Colonic mucosa (tissue), 4 donors: ENCODE measurements at places on chromosomes 16 and 17. TPM values are rescaled to one million over a fixed set of nuclear protein-coding genes. Genes with fewer than 3 reads are reported as not detected.

- no peak for DNase-seq
- no peaks in the 10 kb centered on the region for H3K27me3 ChIP-seq
- H3K27ac ChIP-seq, result no peak overlapping the region
- no peak overlapping the region for H3K4me3 ChIP-seq
Observed at GRCh38 chr17:17528696-17529652, 32.8 kb upstream of the RASD1 start.

PKMYT1 gene
- 9.5 TPM for total RNA-seq

DNA sequence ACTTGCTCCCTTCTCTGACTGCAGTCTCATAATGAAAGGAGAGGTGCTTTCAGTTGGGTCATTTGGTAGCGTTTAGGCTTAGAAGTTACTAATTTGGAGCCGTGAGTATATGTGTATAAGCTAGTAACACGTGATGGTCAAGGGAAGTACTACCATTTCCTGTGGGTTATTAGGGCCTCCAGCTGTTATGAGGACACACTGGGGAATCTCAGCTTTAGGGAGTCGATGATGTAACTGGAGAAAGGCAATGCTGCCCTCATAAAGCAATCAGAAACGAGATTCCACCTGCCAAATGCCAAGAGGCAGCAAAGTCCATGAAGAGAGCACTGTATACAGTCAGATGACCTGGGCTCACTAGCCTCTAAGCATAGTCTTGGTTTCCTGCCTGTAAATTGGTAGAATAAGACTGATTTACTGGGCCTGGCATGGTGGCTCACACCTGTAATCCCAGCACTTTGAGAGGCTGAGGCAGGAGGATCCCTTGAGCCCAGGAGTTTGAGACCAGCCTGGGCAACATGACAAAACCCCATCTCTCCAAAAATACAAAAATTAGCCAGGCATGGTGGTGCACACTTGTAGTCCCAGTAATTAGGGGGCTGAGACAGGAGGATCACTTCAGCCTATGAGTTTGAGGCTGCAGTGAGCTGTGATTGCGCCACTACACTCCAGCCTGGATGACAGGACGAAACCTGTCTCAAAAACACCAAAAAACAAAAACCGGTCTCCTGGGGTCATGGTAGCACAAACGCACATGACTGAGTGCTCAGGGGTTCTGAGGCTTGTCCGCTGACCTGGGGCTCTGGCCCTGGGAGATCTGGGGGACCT is 53.0 kb downstream of the SF3B3 start:
- peak; percentile 31 for DNase-seq
- peaks cover 14% of the 10 kb centered on the region for H3K36me3 ChIP-seq
- no peak overlapping the region for H3K27ac ChIP-seq
- no peak overlapping the region for H3K4me3 ChIP-seq
- H3K4me1 ChIP-seq, result peaks cover 8% of the 10 kb centered on the region

GRCh38 chr17:51164911-51165679 is 1.1 kb upstream of the NME2 start:
- peak overlapping the region; percentile 61 for H3K4me3 ChIP-seq
- H3K4me1 ChIP-seq, result no peaks in the 10 kb centered on the region

GAS2L2 gene
- not detected for total RNA-seq

GRCh38 chr17:77256710-77257109 is 115.9 kb downstream of the SEC14L1 start:
- no peak for DNase-seq
- H3K4me3 ChIP-seq, result no peak overlapping the region
- H3K4me1 ChIP-seq, result no peaks in the 10 kb centered on the region
- H3K36me3 ChIP-seq, result no peaks in the 10 kb centered on the region

CHST4 gene
- total RNA-seq, result 0.44 TPM

DNA sequence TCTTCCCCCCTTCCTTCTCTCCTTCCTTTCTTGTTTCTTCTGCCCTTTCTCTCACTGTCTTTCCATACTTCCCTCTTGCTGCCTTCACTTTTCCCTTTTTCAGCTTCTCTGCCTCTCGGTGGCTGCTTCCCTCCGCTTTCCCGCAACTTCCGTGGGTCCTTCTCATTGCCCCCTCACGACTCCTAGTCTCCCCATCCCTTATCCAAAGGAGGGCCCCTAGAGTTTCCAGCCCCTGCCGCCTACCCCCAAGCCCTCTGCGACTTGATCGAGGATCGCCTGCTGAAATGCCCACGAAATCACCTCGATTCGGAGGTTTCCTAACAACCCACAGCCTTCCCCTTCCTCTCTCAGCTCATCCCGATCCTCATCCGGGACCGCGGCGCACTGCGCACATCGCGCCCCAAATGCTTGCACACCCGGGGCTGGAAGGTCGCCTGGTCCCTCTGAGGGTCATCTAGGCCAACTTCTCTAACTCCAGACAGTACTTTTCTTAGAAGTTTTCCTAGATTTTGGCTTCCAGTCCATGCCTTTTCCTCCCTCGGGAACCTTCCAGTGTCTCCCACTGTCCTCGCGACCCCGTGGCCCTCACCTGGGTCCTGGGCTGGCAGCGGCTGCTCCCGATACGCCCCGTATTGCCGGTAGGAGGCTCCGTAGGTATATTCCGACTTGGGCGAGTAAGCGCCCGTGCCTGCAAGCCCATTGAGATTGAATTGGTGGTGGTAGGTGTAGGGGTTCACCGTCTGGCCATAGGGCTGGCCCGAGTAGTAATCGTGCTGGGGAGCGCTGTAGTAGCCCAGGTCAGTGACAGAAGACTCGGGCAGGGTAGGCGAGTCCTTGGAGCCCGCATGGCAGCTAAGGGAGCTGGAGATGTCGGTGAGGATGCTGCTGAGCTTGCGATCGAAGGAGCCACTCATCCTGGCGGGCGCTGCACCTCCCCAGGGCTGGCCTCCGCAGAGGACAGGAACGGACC is 654 bp downstream of the DLX3 start:
- no peak overlapping the region for H3K27ac ChIP-seq
- no peak for DNase-seq
- H3K27me3 ChIP-seq, result peaks cover 76% of the 10 kb centered on the region
- peaks cover 11% of the 10 kb centered on the region for H3K4me1 ChIP-seq

GRCh38 chr16:85717393-85718152 is 28.8 kb upstream of the GINS2 start:
- H3K4me1 ChIP-seq, result no peaks in the 10 kb centered on the region
- H3K36me3 ChIP-seq, result no peaks in the 10 kb centered on the region
- H3K4me3 ChIP-seq, result no peak overlapping the region
- no peak overlapping the region for H3K27ac ChIP-seq
- no peaks in the 10 kb centered on the region for H3K27me3 ChIP-seq
- peak; percentile 81 for DNase-seq

DNA sequence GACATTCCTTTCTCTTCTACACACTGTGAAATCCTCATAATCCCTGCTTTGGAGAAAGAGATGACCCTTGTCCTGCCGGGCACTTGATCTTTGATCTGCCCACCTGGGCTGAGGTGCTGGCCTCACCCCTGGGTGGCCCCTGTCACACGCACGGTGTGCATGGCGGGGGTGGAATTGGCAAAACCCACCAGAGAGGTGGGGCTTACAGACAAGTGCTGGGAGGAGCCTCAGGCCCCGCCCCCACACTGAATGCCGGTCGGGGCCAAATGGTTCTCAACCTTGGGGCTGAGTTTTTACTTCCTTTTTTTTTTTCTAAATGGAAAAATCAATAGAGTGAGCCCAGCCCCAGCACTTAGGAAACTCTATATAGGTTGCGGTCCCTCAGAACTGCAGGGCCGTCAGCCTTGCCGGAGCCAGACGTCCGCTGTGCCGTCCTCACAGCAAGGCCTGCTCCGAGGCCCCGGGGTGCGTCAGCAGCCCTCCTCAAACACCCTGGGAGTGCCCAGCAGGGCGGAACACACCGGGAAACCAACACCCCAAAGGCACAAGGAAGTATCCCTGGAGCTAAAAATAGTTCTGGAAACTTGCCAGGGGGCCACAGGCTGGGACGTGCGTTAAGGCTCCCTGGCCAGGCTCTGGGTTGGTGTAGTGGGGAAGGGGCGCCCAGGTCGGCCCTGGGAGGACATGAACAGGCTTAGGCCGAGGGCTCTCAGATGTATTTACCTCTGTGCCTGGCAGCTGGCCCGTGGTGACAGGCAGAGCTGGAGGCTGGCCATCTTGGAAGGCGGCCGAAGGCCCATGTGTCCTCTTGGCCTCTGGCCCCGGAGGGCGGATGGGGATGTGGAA is 11.0 kb downstream of the GPRC5C start:
- H3K27ac ChIP-seq, result peak overlapping the region; percentile 93
- DNase-seq, result peak; percentile 94
- no peaks in the 10 kb centered on the region for H3K27me3 ChIP-seq
- H3K36me3 ChIP-seq, result no peaks in the 10 kb centered on the region
- no peak overlapping the region for H3K4me3 ChIP-seq

DNA sequence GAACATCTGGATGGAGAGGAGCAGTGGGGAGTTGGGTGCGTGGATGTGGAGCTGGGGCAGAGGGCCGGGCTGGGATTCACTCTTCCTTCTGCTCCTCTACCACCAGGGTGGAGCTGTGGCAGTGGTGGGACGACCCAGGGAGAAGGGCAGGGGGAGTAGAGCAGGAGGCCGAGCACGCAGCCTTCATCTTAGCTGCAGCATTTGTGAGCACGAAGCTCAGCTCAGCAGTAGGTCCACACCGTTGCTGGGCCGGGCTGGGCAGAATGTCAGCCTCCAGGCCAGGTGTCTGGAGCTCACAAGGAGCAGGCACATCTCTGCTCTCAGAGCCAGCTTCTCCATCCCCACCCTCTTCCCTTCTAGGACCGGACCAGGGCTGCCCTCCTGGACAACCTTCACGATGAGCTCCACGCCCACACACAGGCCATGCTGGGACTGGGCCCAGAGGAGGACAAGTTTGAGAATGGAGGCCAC is 55.7 kb downstream of the OR1D5 start:
- H3K27me3 ChIP-seq, result no peaks in the 10 kb centered on the region
- DNase-seq, result no peak
- H3K4me1 ChIP-seq, result peaks cover 14% of the 10 kb centered on the region
- H3K27ac ChIP-seq, result no peak overlapping the region
- H3K4me3 ChIP-seq, result no peak overlapping the region
- H3K36me3 ChIP-seq, result no peaks in the 10 kb centered on the region

ASPHD1 gene
- total RNA-seq, result 3.9 TPM

GRCh38 chr17:75771334-75772281 is 6.6 kb upstream of the GALK1 start:
- H3K27ac ChIP-seq, result no peak overlapping the region
- H3K27me3 ChIP-seq, result no peaks in the 10 kb centered on the region
- H3K4me3 ChIP-seq, result no peak overlapping the region
- H3K4me1 ChIP-seq, result peaks cover 14% of the 10 kb centered on the region

KRTAP16-1 gene
- not detected for total RNA-seq

DNA sequence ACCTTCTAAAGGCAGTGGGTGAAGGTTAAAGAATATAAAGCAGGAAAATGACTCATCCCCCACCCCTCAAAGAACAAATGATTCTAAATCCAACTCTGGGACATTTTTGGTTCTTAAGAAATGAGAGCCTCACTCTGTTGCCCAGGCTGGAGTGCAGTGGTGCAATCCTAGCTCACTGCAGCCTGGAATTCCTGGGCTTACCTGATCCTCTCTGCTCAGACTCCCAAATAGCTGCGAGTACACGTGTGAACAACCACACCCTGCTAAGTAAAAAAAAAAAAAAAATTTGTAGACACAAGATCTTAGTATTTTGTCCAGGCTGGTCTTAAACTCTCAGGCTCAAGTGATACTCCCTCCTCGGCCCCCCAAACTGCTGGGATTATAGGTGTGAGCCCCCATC is 298.8 kb upstream of the MAF start:
- peaks cover 5% of the 10 kb centered on the region for H3K4me1 ChIP-seq
- no peak for DNase-seq
- H3K4me3 ChIP-seq, result no peak overlapping the region
- no peaks in the 10 kb centered on the region for H3K27me3 ChIP-seq
- no peaks in the 10 kb centered on the region for H3K36me3 ChIP-seq
- H3K27ac ChIP-seq, result no peak overlapping the region

DNA sequence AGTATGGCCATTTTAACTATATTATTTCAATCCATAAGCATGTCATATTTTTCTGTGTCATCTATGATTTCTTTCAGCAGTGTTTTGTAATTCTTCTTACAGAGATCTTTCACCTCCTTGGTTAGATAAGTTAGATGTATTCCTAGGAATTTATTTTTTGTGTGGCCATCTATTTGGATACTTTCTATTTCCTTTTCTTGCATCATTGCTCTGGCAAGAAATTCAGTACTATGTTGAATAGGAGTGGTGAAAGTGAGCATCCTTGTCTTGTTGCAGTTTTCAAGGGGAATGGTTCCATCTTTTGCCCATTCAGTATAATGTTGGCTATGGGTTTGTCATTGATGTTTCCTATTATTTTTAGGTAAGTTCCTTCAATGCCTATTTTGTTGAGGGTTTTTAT is 15.1 kb upstream of the ABCA9 start:
- H3K4me3 ChIP-seq, result no peak overlapping the region
- H3K27me3 ChIP-seq, result no peaks in the 10 kb centered on the region
- no peak for DNase-seq
- no peaks in the 10 kb centered on the region for H3K36me3 ChIP-seq

DNA sequence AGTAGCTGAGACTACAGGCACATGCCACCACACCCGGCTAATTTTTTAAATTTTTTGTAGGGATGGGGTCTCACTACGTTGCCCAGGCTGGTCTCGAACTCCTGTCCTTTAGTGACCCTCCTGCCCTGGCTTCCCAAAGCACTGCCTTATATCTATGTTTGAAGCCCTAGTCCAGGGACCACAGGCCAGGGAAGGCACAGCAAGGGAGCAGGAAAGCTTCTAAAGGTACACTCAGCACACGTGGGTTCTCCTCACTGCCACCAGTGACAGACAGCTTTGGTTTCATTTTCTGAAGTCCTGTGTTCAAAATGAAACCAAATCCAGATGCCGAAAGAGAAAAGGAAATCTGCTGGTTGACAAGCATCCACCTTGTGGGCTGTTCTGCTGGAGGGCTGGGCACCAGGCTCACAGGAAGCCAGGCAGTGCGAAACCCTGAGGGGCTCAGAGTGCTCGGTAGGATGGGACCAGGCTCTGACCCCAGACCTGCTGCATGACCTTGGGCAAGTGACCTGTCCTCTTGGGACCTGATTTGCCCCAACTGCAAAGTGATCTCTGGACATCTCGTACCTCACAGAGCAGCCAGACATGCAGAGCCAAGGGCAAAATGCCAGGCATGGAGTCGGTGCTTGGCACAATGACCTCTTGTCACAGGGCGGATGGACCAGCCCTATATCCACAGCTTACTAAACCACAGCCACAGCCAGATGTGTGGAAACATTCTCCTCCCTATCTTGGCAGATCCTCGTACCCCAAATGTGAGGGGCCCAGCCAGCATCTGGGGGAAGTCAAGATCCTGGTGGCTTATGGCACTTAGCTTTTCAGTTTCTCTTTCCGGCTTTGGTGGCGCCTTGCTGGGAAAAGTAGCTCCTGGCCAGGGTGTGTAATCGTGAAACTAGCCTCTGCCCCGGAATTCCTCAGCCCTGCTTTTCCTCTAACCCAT is 2.8 kb upstream of the SOCS1 start:
- no peaks in the 10 kb centered on the region for H3K27me3 ChIP-seq
- H3K4me1 ChIP-seq, result peaks cover 12% of the 10 kb centered on the region
- no peaks in the 10 kb centered on the region for H3K36me3 ChIP-seq
- H3K4me3 ChIP-seq, result no peak overlapping the region
- H3K27ac ChIP-seq, result peak overlapping the region; percentile 30

LITAFD gene
- not detected for total RNA-seq

- no peak for DNase-seq
- H3K36me3 ChIP-seq, result peaks cover 18% of the 10 kb centered on the region
- H3K4me1 ChIP-seq, result no peaks in the 10 kb centered on the region
- H3K4me3 ChIP-seq, result no peak overlapping the region
- no peaks in the 10 kb centered on the region for H3K27me3 ChIP-seq
Observed at GRCh38 chr17:76056882-76057281, 15.4 kb downstream of the SRP68 start.
